ENCODE measurements at places on chromosomes 1 and 21. TPM values are rescaled to one million over a fixed set of nuclear protein-coding genes. Genes with fewer than 3 reads are reported as not detected.

Gene C8B
- 0.10 TPM for total RNA-seq

Gene CCDC30
- 2.0 TPM for total RNA-seq

Gene FMO3
- total RNA-seq, result 0.12 TPM

Gene CHD1L
- 52.0 TPM for total RNA-seq

Gene CD34
- 0.07 TPM for total RNA-seq

Gene NHLH1
- total RNA-seq, result 0.12 TPM

Gene DDR2
- 0.84 TPM for total RNA-seq

Gene CDK18
- 32.0 TPM for total RNA-seq

Gene MYBPH
- 0.22 TPM for total RNA-seq

Gene GIPC2
- 0.07 TPM for total RNA-seq

Gene ERRFI1
- 777 TPM for total RNA-seq

Gene TAF12
- total RNA-seq, result 39.0 TPM

Gene S100A1
- total RNA-seq, result 0.30 TPM

Gene C1orf87
- not detected for total RNA-seq

Gene CFAP141
- total RNA-seq, result not detected

Gene SLC6A17
- total RNA-seq, result 10.5 TPM

Gene FAM72B
- 10.2 TPM for total RNA-seq

Gene S100A12
- total RNA-seq, result not detected

Gene IVL
- not detected for total RNA-seq

Gene PTPN22
- 0.17 TPM for total RNA-seq

Gene ATXN7L2
- 7.2 TPM for total RNA-seq

Gene SLC22A15
- 3.1 TPM for total RNA-seq

Gene MLLT11
- 0.17 TPM for total RNA-seq

Gene SPRR3
- total RNA-seq, result not detected

Gene CYP4A11
- not detected for total RNA-seq

Gene RIPK4
- 9.9 TPM for total RNA-seq

Gene CFHR5
- not detected for total RNA-seq

Gene SOD1
- total RNA-seq, result 419 TPM

Gene FCRL2
- total RNA-seq, result not detected

Gene SYDE2
- total RNA-seq, result 5.3 TPM

Gene GNAT2
- 0.76 TPM for total RNA-seq

Gene SPATA45
- total RNA-seq, result not detected

Gene OVAAL
- not detected for total RNA-seq

Gene HSPB7
- 0.27 TPM for total RNA-seq

Gene HES3
- total RNA-seq, result not detected

Gene DOP1B
- 15.4 TPM for total RNA-seq

Gene KMO
- not detected for total RNA-seq

Gene GBP2
- 0.98 TPM for total RNA-seq

Gene UBASH3A
- 0.07 TPM for total RNA-seq

Gene LAX1
- total RNA-seq, result 0.12 TPM

Gene GRHL3
- total RNA-seq, result 1.0 TPM

Gene DPT
- not detected for total RNA-seq

Gene PLEKHG5
- 33.0 TPM for total RNA-seq

Gene TRIM67
- 0.02 TPM for total RNA-seq

Gene IL20
- total RNA-seq, result not detected

Gene ZBTB8B
- 0.25 TPM for total RNA-seq

Gene OPTC
- total RNA-seq, result not detected

Gene GPR3
- total RNA-seq, result 2.8 TPM

Gene ANKRD34A
- total RNA-seq, result 1.1 TPM

Gene FAM163A
- total RNA-seq, result not detected

Gene CFAP74
- total RNA-seq, result 4.9 TPM

Gene PPIAL4G
- total RNA-seq, result not detected

Gene SGIP1
- total RNA-seq, result 0.15 TPM

Data from HCT116 (cell line).